ENCODE measurements at places on chromosomes 2 and 18. TPM values are rescaled to one million over a fixed set of nuclear protein-coding genes. Genes with fewer than 3 reads are reported as not detected.
A peak's percentile ranks its signal among the peaks of the same experiment; 100 is the strongest.

The SPIRE1 gene
- 13.1 TPM for polyA plus RNA-seq

DNA sequence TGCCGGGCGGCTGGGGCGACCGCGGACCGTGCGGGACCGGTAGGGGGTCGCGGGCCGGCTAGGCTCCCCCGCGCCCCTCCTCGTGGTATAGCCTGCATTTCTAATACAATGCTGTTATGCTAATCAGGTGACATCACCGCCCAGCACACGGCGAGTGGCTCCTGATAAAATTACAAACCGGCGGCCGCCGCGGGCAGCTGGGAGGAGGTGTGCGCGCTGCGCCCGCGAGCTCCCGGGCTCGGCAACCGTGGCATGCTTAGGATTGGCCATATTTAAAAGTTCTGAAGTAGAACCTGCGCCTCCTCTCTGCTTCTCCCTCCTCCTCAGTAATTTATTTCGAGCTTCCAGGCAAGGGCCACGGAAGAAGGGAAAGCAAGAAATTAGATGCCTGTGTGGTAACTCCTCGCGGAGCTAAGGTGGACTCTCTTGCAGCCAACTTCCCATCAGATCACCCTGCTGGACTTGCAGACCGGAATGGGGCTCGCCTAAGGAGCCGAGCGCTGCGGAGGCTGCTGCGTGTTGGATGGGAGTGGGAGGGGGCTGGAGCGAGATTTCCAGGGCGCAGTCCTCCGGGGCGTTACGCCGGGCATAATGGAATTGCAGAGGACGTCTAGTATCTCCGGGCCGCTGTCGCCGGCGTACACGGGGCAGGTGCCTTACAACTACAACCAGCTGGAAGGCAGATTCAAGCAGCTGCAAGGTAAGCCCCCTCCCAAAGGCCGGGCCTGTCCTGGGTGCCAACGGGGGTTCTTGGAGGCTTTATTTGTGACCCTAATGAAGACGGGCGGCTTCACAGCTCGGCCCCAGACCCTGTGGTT, 102.3 kb downstream of the SPTBN1 start:
- peak; percentile 45 for DNase-seq

- DNase-seq: no peak
Measured at GRCh38 chr2:216676630-216677029, 18.7 kb downstream of the IGFBP5 start.

GRCh38 chr2:88690591-88691338, 708 bp upstream of the RPIA start:
- no peak for DNase-seq

GRCh38 chr18:63058521-63058920, 261.0 kb downstream of the BCL2 start:
- DNase-seq: no peak

GRCh38 chr2:147558620-147559019, 286.2 kb upstream of the ACVR2A start:
- no peak for DNase-seq

- DNase-seq: no peak
Measured at GRCh38 chr2:108612514-108613183, 78.4 kb downstream of the LIMS1 start.

GRCh38 chr2:137886083-137886831, 78.0 kb upstream of the HNMT start:
- DNase-seq: no peak
